ENCODE measurements at places on chromosomes 13 and 19.

DNA sequence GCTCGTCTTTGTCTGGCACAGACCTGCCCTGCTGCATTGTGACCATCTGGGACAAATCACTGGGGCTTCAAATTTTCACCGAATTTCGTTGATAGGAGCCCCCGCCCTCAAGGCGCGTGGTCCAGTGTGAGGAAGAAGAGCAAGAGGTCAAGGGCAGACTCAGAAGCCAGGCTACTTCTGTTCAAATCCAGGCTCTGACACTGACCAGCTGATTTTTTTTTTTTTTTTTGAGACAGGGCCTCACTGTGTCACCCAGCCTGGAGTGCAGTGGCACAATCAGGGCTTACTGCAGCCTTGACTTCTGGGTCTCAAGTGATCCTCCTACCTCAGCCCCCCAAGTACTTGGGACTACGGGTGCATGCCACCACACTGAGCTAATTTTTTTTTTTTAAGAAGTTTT is 7.2 kb downstream of the SYNGR4 start:
- no peak for DNase-seq

DNA sequence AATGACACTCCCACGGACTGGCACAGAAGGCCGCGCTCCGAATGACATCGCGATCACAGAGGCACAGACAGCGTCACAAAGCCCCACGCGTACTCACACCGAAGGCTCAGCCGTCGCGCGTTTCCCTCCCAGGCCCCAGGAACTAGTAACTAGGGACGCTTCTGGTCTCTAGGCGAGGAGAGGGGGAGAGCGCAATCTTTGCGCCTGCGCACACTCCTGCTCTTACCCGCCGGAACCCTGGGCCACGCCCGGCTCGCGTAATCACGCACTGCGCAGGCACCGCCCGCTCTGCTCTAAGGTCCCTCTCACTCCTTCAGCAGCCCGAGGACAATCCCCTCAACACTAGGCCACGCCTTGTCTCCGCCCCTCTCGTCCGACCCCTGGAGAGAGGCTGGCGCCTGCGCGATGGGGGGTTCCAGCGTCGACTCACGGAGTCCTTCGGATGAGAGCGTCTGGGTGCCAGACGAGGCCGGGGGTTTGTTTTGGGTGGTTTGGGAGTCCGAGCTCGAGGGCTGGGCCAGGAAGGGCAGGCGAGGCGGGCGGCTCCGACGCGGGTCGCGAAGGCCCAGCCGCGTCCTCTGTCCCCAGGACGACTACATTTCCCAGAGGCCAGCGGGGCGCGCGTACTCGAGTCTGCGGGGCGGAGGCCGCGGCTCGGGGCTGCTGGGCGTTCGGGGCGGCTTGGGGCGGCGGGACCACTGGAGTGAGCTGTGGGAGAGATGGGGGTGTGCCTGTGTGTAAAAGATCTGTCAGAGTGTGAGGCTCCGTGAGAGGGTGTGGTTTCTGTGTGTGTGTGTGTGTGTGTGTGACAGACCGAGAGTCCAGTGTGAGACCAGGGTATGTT is at the start of gene ZNF471:
Gene ZNF471, plus strand, starts transcription at position 410 of the 844 bp plus-strand sequence. CDS start 3,717 bp downstream, outside the sequence.
- peak; percentile 100 for DNase-seq

DNA sequence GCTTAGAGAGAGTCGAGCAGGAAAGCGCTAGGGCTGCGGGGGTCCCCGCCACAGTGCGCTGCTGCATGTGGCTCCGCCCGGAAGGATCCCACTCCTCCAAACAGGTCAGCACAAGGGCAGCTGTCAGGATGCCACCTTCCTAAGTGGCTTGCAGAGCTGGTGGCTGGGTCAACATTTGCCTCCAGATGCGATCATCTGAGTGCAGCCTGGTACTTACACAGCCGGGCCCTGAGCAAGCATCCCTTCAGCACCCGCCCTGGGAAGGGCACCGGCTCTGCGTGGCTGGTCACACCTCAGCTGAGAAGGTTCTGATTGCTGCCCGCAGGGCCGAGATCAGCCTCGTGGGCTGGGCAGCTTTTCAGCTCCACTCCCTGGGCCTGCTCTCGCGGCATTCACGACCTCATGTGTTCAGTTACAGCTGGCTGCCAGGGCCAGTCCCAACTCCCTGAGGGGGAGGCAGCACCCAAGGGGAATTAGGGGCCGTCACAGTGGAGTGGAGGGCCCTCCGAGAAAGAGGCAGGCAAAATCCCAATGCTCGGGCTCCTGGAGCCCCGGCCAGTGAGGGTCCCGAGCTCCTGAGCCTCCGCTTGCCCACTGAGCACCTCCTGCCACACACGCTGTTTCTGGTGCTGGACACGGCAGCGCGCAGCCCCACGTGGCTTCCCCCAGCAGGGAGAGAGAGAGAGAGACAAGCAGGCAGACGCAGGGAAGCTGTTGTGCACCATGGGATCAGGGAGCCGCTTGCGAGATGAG is 26.8 kb downstream of the AP1M1 start:
- DNase-seq = no peak

GRCh38 chr19:33195645-33196347 is 1.7 kb downstream of the LRP3 start:
- no peak for DNase-seq

GRCh38 chr19:12949363-12950283 is 4.0 kb downstream of the RAD23A start:
- no peak for DNase-seq

DNA sequence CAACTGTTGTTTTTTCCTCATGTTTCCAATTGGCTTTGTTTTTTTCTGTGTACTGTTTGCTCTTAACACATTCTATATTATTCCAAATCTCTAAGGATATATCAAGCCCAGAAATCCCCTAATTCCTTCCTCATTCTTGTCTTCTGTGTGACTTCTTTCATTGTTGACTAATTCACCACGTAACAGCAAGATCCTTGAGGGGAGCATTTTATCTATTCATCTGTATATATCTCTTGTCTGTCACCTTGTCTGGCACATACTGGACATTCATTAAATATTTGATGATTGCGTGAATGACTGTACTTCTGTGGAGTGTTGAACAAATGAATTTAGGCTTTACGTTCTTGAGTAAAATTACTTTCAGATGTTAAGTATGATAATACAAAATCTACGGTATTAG is 44.8 kb upstream of the OLFM4 start:
- no peak for DNase-seq

GRCh38 chr13:103539265-103539664 is 473.0 kb upstream of the SLC10A2 start:
- DNase-seq = no peak

DNA sequence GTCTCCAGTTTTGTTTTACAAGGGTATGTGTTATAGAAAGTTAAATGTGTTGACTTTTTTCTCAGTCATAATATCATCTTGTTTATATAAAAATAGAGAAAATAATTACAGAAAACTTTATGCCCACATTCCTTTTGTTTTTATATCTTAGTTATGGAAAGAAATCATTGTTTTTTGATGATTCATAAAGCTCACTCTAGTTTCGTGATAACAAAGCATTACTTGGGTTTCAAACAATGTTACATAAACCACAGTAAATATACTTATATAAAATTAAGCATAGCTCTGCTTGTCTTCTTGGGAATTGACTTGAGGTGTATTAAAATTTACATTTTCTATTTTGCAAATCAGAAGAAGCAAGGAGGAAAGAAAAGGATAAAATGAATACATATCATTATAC is 111.8 kb downstream of the SGCG start:
- DNase-seq = no peak

DNA sequence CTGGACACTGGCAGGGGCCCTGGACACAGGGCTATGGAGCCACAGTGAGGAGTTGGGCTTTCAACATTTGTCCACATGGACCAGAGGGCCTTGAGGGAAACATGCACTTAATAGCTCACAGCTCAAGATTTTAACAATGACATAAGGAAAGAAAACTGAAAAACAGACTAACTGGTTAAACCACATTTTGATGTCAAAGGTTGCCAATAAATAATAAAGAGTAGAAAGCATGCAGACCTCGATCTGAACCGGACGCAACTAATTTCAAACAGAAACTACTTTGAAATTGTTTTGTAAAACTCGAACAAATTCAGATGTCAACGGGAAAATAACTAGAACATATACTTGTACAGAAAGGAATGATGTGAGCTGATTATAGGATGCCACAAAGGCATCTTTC is 15.5 kb upstream of the ZNF888 start:
- no peak for DNase-seq

GRCh38 chr19:18063463-18063862 is 23.3 kb downstream of the IL12RB1 start:
- DNase-seq = no peak

- DNase-seq = no peak
Observed at GRCh38 chr13:33775339-33776108, 42.4 kb upstream of the RFC3 start.

DNA sequence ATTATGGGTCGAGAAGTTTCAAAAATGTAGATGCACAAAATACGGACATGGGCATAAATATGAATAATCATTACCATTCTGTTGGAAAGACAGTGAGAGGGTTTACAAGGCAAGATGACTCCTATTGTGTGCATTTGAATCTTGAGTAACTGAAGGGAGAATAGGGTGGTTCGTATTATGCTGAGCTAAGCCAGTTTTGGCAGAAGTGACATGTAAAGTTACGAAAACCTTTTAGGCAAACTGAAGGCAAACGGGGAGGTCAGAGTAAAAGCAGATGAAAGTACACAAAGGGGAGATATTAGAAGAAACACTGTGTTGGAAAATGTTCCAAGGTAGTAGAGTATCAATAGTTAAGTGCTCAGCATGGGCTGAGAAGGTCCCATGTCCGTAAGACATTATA is 16.8 kb downstream of the DCT start:
- DNase-seq = no peak

All from posterior vena cava (tissue), 2 donors.